Kidney epithelial cell (primary cell): ENCODE measurements at places on chromosomes 6 and 20. TPM values are rescaled to one million over a fixed set of nuclear protein-coding genes. Genes with fewer than 3 reads are reported as not detected.

The TAGAP gene
- 0.96 and 1.2 TPM in 2 replicates for total RNA-seq

The VPS52 gene
- total RNA-seq = 32.3 and 56.1 TPM in 2 replicates

The TREM1 gene
- total RNA-seq = 0.13 and 1.4 TPM in 2 replicates

The ITCH gene
- total RNA-seq = 47.8 and 53.5 TPM in 2 replicates

The HCRTR2 gene
- total RNA-seq = not detected in 2 replicates

The RCAN2 gene
- 5.6 and 6.2 TPM in 2 replicates for total RNA-seq

The RAD21L1 gene
- not detected in 2 replicates for total RNA-seq

The HELZ2 gene
- total RNA-seq = 69.2 and 85.2 TPM in 2 replicates
